ENCODE measurements at places on chromosomes 5 and 9.

- DNase-seq = no peak
Measured at GRCh38 chr5:65802820-65803219, 80.8 kb downstream of the NLN start.

DNA sequence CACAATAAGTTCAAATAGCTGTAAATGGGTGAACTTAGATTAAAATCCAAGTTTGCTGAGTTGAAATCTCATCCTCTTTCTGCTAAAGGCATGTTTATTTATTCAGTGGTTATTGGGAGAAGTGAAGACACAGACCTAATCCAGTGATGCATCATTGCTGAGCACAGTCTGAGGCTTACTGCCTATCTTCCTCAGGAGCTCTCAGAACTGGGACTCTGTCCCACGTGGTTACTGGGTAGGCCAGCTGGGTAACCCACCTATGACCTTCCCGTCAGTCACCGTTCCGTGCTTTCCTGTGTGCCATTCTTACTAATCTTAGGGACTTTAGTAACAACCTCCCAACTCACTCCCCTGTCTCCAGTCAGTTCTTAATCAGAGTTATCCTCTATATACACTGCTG lies 226.8 kb upstream of the ATP10B start:
- DNase-seq = no peak

- DNase-seq = no peak
Measured at GRCh38 chr9:38127271-38127839, 58.3 kb upstream of the SHB start.

DNA sequence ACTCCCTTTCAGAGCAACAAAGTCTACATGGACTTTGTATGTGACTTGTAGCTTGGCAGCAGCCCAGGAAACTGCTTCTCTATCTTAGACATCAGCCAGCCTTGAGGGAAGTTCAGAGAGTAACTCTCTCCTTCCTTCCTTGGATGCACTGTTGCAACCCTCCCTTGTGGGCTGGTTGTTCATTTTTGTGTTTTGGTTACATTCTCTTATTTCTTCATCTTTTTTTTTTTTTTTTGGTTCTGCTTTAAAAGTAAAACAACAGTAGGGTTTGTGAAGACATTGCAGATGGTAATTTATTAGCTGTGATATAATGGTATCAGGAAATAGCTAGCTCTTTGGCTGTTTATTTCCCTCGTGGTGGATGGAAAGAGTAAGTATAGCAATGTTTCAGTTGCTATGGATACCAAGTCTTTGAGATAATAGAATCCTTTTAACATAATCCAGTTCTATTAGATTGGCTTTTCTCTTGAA lies 97.9 kb upstream of the MAMDC2 start:
- peak; percentile 25 for DNase-seq

GRCh38 chr9:106727969-106728368 lies 135.0 kb upstream of the ZNF462 start:
- DNase-seq = no peak

DNA sequence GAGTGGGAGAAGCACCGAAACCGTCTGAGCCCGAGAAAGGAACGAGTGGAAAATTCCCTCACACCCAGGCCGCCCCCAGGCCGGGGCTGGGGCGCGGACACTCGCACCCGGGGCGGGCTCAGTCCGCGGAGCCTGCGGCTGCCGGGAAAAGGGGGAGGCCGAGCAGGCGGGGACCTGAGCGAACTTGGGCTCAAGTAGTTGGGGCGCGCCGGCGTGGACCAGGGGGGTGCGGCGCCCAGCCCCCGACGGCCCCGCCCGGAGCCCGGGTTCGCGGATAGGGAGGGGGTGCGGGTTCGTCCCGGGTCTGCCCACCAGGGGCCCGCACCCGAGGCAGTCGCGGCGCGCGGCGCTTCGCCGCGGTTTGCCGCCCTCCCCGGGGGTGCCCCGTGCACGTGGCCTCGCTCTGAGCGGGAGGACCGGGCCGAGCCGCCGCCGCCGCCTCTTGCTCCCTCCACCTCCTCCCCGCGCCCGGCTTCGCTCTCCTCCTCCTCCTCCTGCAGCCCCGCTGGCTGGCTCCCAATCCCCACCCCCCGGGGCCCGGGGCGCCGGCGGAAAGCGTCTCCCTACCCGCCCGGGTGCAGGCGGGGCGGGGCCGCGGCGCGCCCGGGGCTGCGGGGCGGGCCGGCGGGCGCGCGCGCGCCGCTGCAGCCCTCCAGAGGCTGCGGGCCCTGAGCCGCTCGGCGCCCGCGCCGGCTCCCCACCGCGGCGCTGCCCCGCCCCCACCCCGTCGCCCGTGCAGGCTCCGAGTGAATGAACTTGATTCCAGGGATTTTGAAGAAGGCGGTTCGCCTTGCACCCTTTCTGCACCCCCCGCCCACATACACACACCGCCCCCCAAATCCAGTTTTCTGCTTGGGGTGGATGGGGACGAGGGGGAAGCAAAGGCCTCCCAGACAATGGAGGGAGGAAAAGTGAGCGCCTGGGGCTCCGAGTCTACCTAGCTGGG lies 1.3 kb upstream of the NFIB start:
- no peak for DNase-seq

GRCh38 chr9:137007816-137008270 lies 11.5 kb upstream of the CLIC3 start:
- DNase-seq = no peak

DNA sequence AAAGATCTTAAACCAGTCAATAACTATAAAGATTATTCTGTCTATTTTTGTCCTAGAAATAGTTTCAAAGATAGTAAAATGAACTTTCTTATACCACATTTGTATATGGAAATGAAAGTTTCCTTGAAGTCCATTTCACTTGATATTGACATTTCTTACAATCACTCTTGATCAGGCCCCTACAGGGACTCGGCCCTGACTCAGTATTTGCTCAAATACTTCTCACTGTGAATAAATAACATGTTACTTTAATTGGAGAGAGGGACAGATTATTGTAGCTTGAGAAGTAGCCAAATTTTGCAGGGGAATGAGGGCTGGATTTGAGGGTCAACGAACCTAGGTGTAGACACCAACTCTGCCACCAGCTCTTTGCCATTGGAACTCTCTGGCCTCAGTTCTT lies 25.6 kb upstream of the SMARCA2 start:
- no peak for DNase-seq

GRCh38 chr9:106961623-106962022 lies 98.7 kb downstream of the ZNF462 start:
- DNase-seq = no peak

GRCh38 chr5:179865491-179866240 lies 7.0 kb upstream of the MRNIP start:
- no peak for DNase-seq

GRCh38 chr9:70228611-70229010 lies 30.2 kb upstream of the SMC5 start:
- no peak for DNase-seq

DNA sequence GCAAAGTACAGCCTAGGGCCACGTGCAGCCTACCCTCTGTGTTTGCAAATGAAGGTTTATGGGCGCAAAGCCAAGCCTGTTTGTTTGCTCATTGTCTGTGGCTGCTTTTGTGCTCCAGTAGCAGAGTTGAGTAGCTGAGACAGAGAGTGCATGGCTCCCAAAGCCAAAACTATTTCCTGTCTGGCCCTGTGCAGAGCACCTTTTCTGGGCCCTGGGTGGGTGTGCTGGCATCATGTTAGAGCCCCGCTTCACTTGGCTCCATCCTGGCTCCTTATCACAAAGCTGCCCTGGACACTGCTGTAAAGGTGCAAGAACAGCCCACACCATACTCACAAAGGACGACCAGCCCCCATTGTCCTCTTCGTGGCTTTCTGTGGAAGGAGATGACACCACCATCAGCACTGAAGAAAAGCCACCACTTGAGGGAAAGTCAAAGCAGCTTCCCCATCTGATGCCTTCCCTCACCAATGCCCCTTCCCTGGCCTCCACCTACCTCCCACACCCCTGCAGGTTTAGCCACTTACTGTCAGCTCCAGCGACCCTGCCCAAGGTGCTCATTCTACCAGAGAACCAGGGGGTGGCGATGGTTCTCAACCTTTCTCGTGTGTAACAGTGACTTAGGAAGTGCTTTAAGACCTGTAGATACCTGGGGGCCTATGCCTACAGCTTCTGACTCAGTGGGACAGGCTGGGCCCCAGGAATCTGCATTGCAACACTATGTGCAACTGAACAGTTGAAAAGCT lies 23.4 kb downstream of the LCP2 start:
- DNase-seq = no peak

DNA sequence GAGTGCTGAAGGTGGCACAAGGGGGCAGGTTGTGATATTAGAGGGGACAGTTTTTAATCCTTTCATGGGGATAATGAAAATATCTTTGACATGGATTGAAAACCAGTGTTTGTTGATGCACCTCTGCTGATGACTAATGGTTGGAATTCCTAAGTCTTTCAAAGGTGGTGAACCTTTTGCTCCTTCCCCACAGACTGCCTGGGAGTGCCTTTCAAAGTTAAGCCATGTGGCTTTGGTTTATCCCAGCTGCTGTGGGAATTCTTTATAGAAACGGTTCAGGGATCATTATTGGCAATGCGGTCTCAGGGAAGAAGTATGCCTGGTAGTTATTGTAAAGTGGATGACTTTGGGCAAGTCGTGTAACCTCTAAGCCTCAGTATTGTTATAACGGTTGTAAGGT lies 45.7 kb downstream of the PIP5K1B start:
- DNase-seq = no peak

DNA sequence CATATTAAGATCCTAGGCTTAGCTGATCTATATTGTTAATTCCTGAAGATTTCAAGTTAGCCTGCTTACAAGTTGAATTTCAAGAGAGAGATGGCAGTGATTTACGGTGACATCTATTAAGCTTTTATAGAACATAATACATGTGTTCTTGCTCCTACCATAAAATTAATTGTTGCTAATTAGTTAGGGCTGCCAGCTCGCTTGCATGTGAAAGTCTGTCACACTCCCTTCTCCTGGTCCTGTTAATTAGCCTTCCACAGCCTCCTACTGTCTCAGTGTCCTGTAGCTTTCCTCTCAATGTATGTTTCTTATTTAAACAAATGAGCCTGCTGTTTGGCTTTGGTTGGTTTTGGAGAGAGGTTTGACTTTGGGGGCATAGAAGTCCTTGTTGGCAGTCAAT lies 247.2 kb downstream of the NTRK2 start:
- no peak for DNase-seq

DNA sequence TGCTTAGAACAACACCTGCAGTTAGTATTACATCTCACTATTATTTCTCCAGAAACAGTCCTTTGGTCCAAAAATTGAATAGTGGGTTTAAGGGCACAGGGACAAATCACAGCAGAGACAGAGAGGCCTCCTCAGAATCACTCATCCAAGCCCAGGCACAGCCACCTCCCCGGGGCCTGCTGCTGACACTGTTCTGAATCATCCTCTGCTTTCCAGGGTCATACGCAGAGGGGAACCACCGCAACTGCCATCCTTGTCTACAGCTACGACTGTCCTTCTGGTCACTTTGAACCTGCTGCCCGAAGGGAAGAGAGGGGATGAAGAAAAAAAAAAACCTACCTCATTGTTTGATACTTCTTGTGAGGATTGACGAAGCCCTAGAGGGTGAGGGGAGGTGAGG lies 35.3 kb upstream of the MAN2A1 start:
- no peak for DNase-seq

GRCh38 chr5:172164769-172165212 lies 23.2 kb downstream of the STK10 start:
- no peak for DNase-seq

- DNase-seq = no peak
Measured at GRCh38 chr5:8870349-8870958, 675.4 kb downstream of the SEMA5A start.

- no peak for DNase-seq
Measured at GRCh38 chr5:56734091-56734694, 81.2 kb upstream of the MAP3K1 start.

- DNase-seq = no peak
Measured at GRCh38 chr5:35317586-35317985, 87.3 kb upstream of the PRLR start.

DNA sequence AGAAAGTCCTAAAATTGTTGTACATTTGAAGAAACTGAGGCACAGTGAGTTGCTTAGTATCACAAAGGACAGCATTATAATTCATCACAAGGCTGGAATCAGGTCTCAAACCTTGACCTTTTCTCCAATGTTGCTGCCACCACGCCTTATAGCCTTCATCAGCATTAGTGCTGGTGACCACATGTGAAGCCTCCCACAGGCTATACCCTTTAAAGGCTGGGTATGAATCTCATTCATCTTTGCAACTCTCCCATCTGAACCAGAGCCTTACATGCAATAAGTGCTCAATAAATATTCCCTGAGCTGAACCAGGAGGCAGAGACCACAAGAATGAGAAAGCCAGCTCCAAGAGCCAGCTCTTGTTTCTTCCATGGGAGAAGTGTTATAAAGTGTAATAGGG lies 104.7 kb downstream of the SPOCK1 start:
- DNase-seq = no peak

DNA sequence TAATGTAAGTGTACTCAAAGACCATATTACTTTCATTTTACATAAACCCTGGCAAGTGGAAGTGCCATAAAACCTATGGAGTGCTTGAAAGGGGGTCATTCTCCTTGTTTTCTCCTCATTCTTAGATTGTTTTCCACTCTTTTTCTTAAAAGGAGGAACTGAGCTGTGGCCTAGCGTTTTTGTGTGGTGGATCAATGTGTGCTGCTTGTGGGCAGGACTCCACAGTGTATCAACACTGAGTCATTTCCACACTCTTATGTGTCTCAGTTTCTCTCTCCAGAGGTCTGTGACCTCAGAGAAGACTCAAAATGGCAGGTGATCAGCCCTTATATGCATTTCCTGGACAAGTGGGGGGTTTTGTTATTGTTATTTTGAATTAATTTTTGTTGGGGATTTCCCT lies 516.1 kb upstream of the CDH10 start:
- no peak for DNase-seq

DNA sequence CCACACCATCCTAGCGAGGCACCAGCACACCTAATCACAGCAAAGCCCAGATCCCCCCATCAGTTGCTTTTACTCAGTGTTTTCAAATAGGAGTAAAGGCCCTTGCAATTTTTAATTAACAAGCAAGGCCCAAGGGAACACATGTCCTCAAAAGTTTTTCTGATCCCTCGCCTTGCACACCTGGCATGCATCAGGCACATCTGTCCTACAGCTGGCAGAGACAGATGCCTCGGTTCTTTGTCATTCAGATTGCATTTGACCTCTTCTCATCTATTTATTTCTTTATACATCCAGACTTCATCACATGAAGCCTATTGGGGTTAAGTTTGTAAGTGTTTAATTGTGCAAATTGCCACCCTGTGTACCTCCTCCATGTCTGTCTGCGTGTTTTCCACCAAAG lies 241.4 kb downstream of the MARCHF11 start:
- no peak for DNase-seq

GRCh38 chr9:88738709-88739108 lies 203.7 kb downstream of the NXNL2 start:
- peak; percentile 87 for DNase-seq

- DNase-seq = no peak
Measured at GRCh38 chr9:23444658-23445057, 381.4 kb downstream of the ELAVL2 start.

DNA sequence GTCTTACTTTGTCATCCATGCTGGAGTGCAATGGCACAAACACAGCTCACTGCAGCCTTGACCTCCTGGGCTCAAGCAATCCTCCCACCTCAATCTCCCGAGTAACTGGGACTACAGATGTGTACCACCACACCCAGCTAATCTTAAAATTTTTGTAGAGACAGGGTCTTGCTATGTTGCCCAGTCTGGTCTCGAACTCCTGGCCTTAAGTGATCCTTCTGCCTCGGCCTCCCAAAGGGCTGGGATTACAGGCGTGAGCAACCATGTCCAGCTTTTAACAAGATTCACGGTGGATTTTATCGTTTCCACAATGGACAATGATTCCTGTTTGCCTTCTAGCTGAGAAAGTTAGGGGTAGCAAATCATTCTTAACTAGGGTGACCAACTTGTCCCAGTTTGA lies 165.9 kb downstream of the ZNF608 start:
- no peak for DNase-seq
